ENCODE measurements at places on chromosomes 3 and 15. TPM values are rescaled to one million over a fixed set of nuclear protein-coding genes. Genes with fewer than 3 reads are reported as not detected.

CCDC51 gene
- total RNA-seq: 26.3 TPM

ARRDC4 gene
- 0.20 TPM for total RNA-seq

SLC51B gene
- 16.8 TPM for total RNA-seq

TTC21A gene
- 1.2 TPM for total RNA-seq

GLT8D1 gene
- 41.4 TPM for total RNA-seq

TUBGCP4 gene
- 7.0 TPM for total RNA-seq

DUOXA2 gene
- total RNA-seq: not detected

TRANK1 gene
- total RNA-seq: 2.1 TPM

LPP gene
- 13.3 TPM for total RNA-seq

SUCLG2 gene
- 44.1 TPM for total RNA-seq

TLNRD1 gene
- 17.3 TPM for total RNA-seq

ERC2 gene
- total RNA-seq: not detected

IGSF10 gene
- 0.34 TPM for total RNA-seq

ZBED2 gene
- total RNA-seq: 0.12 TPM

GPR149 gene
- total RNA-seq: not detected

ADCY5 gene
- 0.45 TPM for total RNA-seq

COMMD2 gene
- total RNA-seq: 30.5 TPM

Measured in A549 treated with dexamethasone at 1 μM for 4 hours (cell line).